COLO829 (cell line): ENCODE measurements at places on chromosomes 3 and 15.

DNA sequence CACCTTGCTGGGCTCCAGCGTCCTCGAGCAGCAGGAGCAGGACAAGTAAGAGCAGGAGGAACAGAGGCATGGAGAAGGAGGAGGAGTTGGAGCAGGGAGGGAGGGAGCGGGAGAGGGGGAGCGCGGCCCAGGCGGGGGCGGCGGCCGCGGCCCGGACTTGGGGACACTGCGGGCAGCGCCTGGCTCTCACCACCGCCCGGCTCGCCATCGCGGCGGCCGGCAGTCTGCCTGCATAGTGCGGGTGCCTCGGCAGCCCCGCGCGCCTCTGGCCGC lies 440 bp downstream of the DCBLD2 start:
- DNase-seq, result peak; percentile 42

- no peak for DNase-seq
These were observed 190.3 kb upstream of the TRIM42 start for GRCh38 chr3:140487566-140487965.

DNA sequence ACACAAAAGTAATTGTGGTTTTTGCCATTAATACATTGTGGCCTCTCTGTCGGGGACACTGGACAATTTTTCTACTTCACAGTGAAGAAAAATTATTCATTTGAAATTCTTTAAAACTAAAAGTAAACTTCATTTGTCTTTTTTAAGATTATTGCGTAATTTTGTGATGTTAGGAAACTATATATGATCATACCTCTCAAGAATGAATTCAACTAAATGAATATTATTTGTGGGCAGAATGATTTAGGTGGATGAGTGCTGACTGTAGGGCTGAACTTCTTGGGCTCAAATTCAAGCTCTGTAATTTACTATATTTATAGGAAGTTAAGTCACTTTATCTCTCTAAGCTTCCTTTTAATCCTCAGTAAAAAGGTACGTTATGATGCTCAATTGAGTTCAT lies 441.2 kb downstream of the ROBO1 start:
- no peak for DNase-seq

GRCh38 chr3:178084938-178085816 lies 451.1 kb upstream of the KCNMB2 start:
- DNase-seq, result peak; percentile 25

DNA sequence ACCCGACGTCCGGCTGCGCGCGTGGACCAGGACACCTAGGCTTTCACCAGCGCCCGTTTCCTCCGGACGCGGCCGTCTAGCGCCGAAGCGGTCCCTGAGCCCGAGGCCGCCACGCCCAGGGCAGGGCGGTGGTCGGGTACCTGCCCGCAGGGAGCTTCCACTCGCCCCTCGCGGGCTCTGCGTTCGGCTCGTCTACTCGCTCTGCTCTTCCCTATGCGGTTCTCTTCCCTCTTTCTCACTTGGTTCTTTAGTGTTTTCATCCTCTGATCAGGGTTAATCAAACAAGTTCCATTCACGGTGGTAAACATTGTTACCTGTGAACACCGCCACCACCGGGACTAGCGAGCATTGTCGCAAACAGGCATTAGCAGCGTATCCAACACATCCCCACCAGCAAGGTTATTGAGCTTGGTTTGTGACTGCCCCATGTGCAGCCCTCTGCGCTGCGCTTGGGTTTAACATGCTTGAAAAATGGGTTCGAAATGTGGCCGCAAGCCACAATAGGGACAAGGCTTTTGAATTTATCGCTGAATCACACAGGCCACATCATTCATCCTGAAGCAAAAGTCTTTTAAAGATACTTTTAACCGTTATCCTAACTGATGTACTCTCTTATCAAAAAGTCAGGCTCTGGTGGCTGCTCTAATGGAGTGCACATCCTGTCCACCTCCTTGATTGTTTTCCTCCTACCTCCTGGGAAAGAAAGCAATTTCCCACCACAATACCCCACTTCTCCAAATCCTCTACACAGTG lies 843 bp upstream of the CD47 start:
- no peak for DNase-seq

DNA sequence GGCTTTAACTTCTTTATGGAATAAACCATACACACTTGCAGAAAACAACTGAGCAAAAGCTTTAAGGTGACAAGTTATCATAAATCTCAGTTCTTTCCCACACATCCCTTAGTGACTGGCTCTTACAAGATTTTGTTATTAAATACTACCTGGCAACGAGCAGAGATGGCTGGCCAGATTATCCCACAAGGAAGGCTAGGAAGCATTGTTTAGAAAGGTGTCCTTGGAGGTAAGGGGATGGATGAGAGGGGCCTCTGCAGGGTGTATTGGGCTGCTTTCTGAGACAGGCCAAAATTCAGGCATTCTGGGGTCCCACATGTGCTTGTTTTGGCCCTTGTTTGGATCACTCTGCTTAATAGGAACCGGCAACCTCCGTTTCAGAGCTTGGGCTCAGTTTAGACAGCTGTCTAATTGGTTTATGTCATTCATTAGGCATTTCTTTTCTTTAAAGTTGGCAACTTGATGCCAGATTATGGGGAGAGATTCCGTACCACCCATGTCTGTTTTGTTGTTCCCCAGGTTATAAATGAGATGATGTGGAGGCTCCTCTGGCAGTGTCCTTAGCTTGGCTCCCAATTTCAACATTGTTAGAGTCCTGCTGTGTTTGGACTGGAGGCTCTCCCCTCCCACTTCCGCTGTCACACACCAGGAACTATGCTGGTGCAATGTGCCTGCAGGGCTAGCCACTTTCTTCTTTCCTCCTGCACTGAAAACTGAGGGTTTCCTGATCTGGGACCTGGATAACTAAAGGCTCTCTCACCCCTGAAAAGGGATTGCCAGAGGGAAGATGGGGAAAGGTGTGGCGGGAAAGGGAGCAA lies 121.1 kb downstream of the TPRG1 start:
- DNase-seq, result no peak

- DNase-seq, result no peak
These were observed 67.9 kb upstream of the GUCA1C start for GRCh38 chr3:109021556-109021955.

DNA sequence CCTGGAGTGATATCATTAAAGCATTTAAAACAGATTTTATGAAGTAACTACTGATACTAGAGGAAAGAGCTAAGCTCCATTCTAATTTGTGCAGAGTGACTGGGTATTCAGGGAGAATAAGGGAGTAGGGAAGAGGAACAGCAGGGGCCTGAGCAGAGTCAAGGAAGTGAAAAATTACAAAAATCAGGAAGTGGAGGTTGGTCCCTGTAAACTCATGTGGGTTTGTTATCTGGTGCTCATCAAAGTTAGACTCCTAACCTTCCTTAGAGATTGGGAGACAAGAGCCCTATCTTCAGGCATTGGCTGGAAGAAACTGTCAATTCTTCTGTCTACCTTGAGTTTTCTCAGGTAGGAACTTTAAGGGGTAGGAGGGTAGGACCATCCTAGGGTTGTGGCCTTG lies 82.5 kb downstream of the NEK11 start:
- no peak for DNase-seq

- no peak for DNase-seq
These were observed 66.1 kb downstream of the GBE1 start for GRCh38 chr3:81695302-81695701.

GRCh38 chr3:46299608-46300460 lies 54.1 kb upstream of the CCR2 start:
- no peak for DNase-seq

GRCh38 chr3:4838621-4839022 lies 140.6 kb upstream of the BHLHE40 start:
- DNase-seq, result no peak

DNA sequence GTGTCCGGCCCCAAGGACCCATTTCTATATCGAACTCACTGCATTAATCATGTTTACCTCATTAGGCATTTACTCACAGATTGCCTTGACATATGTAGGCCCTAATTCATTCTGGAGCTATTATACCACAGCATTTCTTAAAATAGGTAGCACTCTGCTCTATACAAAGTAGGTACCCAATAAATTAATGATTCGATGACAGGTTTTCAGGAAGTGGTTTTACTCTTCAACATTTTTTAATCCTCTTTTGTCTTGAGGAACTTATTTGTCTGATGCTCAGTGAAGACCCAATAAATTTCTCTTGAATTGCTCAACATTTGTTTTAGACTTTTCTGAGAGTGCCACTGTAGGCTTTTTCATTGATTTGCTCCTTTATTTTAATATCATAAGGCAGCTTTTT lies 12.1 kb downstream of the TGFBR2 start:
- DNase-seq, result no peak

DNA sequence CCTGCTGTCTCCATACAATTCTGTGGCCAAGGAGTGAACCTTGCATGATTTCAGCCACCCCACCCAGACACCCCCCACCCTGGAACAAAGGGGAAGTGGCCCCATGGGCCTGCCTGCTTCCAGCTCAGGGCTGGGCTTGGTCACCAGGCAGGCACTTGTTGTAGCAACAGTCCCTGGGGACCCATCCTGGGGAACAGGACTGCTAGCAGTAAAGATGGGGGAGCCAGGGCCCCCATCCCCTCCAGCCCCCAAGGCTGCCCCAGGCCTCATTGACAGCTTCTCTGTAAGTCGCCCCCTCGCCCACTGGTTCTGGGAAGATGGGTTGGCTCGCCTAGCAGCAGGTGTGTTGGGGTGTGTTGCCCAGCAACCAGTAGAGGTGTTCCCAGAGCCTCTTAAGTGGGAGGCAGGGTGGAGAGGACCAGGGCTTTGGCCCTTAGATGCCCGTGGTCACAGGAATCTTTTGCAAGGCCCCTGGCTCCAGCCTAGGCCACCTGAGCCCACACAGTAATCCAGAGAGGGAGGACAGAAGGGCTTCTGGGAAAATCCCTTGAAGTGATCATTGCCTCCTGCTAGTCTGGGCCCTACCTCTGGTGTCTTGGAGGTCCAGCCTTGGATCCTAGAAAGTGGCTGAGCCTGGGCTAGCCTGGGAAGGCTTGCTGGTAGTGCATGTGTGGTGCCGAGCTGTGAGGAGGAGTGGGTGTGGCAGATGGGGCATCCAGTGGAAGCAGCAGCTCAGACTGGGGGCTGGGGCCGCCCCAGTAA lies 48.9 kb downstream of the CYP11A1 start:
- no peak for DNase-seq

DNA sequence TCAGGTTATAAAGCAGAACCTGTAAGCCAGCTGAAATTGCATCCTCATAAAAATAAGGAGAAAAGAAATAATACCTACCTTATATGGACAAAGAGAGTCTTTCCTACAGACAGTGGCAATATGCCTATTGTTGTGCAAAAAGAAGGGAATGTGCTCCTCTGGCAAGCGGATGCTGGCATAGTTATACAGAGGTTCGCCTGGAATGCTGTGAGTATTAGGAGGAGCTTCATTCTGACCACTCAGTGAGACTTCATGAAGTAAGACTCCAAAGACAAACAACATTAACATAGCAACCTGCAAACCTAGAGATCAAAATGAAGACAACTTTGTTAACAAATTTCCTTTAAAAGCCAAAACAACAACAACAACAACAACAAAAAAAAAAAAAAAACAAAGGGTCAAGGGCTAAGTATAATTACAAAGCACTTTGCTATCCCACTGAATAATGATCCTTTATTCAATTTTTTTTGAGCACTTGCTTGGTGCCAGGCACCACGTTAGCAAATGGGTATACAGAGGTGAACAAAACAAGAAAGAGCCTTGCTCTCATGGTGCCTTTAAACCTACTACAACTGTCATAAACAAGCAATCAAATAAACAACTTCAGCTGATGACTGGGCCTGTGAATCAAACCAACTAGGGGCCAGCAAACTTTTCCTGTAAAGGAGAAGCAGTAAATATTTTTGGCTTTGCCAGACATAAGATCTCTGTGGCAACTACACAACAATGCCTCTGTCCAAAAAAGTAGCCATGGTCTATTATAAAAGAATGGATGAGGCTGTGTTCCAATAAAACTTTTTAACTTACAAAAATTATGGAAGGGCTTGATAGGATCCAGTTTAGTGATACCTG lies 3.7 kb downstream of the EOGT start:
- DNase-seq, result no peak

DNA sequence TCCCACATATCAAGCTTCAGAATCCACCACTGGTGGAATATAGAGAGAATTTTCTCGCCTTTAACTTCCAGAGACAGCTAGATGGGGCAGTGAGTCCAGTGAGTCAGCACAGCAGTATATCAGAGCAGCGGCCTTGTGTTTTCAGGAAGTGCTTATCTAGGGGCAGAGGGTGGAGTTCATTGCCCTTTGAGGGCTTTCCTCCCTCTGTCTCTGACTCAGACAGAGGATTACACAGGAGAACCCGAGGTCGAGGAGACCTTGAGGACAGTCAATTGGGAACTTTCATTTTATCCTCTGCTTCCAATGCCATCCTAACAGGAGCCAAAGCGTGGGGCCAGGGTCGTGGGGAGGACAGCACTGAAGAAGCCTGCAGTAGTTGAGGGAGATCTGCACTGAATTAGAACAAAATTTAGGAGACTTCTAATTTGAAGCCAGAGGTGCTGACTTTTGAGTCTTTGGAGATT lies 109.6 kb upstream of the UMPS start:
- peak; percentile 28 for DNase-seq

DNA sequence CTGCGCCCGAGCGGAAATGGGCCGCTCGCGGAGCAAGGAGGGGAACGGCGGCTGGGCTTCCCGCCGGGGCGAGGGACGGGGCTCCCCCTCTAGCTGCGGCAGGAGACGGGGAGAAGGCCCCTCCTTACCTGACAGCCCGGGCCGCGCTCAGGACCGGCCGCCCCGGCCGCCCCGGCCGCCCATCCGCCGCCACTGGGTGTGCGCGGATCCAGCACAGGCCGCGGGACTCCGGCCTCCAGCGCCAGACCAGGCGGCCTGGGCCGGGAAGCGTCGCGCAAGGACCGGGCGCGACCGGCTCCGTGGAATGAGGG lies 296 bp downstream of the TPRA1 start:
- no peak for DNase-seq

DNA sequence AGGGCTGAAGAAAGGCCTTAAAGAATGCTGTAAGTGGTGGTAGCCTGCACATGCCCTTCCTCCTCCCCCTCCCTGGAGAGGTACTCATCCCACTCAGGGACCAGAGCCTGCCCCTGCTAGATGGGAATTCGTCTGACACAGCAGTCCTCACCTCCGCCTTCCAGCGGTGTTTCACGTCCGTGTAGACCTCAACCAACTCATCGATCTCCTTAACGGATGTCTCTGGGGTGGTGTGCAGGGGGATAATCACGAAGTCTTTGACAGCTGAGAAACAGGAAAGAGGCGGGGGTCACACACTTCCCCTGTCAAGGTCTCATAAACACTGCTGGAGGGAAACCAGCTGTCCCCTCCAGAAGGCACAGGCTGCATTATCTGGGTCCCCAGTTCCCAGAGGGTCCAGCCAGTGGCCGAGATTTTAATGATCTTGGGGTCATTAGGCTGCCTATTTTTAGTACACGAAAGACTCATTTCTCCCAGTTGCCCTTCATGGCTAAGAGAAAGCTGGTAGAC lies 9.9 kb downstream of the DNASE1L3 start:
- DNase-seq, result no peak

GRCh38 chr15:96347181-96348111 lies 16.9 kb downstream of the NR2F2 start:
- DNase-seq, result no peak

GRCh38 chr3:180704532-180704931 lies 25.2 kb upstream of the CCDC39 start:
- DNase-seq, result no peak
